ENCODE measurements at places on chromosomes 1 and 21.

DNA sequence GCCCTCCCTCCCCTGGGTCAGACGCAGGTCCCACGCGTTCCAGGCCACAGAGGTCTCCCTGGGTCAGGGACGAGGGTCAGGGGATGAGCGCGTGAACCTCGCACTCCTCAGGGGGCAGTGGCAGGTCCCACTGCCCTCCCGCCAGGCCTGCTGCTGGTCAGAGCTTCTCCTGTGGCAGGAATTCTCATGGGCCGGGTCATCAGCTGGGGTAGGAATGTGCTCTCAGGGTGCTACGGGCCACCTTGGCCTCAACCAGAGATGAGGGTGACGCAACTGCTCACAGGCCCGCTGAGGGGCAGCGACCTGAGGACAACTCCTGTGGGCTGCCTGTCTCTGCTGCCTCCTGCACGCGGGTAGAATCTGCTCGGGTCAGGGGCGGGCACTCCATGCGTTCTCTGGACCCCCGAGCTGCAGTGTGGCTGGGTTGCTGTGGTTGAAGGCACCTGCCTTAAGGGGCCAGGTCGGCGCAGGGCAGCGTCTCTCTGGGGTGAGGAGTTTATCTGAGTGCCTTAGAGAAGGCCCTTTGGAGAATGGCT is 128.8 kb downstream of the PRDM16 start:
- no peak for DNase-seq

- no peak for DNase-seq
Measured at GRCh38 chr1:218412171-218412570, 67.0 kb downstream of the TGFB2 start.

GRCh38 chr1:85328713-85329397 is 52.4 kb upstream of the BCL10 start:
- no peak for DNase-seq

GRCh38 chr1:230123280-230124185 is 56.5 kb downstream of the GALNT2 start:
- DNase-seq: no peak

GRCh38 chr1:246437961-246438360 is 69.1 kb downstream of the SMYD3 start:
- DNase-seq: no peak

DNA sequence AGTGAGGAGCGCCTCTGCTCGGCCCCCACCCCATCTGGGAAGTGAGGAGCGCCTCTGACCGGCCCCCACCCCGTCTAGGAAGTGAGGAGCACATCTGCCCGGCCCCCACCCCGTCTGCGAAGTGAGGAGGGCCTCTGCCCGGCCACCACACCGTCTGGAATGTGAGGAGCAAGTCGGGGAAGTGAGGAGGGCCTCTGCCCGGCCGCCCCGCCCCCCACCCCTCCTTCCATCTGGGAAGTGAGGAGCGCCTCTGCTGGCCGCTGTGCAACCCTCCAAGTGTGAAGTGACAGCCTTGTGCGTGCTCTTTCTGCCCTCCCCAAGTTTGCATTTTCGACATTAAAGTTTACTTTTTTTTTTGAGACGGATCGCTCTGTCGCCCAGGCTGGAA is 5.1 kb upstream of the ZZZ3 start:
- no peak for DNase-seq

DNA sequence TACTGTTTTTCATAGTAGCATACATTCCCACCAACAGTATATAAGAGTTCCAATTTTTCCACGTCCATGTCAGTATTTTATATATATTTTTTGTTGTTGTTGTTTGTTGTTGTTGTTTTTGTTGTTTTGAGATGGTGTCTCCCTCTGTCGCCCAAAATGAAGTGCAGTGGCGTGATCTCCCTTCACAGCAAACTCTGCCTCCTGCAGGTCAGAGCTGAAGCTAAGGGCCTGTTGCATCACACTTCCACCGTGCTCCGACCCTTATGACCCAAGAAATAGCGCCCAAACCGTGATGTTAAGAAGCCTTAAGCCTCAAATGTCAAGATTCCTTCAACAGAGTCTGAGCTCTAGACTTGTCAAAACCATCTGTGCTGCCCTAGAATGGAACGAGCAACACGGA is 2032.3 kb downstream of the MRPL39 start:
- DNase-seq: no peak

GRCh38 chr1:238061967-238062613 is 171.4 kb upstream of the ZP4 start:
- no peak for DNase-seq

GRCh38 chr1:15973772-15974171 is 2.1 kb downstream of the ZBTB17 start:
- no peak for DNase-seq

DNA sequence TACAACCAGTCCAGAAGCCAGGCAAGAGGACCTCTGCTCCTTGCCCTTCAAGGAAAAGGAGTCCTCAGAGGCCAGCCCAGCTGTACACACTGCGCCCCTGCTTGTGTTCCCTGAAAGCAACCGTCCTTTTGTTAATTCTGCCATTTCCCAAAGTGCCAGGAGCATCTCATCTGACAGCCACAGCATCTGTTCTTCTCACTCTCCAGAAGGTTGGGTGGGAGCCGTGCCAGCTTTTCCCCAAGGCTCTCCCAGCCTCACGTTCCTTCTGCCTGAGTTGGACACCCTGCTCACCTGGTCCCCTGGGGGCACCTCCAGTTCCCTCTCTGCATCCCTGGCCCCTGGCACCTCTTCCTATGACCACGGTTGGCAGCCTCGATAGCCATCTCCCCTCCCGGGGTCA is 10.5 kb upstream of the CNTN2 start:
- DNase-seq: no peak

DNA sequence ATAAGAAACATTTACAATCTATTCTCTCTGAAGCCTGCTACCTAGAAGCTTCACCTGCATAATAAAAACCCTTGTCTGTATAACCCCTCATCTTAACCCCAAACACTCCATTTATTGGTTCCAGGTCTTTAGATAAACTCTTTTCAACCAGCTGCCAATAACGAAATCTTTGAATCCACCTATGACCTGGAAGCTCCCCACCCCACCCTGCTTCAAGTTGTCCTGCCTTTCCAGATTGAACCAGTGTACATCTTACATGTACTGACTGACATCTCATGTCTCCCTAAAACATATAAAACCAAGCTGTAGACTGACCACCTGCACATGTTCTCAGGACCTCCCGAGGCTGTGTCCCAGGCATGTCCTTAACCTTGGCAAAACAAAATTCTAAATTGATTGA is 50.7 kb upstream of the VWA5B1 start:
- no peak for DNase-seq

GRCh38 chr1:103958699-103959098 is 209.0 kb downstream of the AMY1C start:
- no peak for DNase-seq

DNA sequence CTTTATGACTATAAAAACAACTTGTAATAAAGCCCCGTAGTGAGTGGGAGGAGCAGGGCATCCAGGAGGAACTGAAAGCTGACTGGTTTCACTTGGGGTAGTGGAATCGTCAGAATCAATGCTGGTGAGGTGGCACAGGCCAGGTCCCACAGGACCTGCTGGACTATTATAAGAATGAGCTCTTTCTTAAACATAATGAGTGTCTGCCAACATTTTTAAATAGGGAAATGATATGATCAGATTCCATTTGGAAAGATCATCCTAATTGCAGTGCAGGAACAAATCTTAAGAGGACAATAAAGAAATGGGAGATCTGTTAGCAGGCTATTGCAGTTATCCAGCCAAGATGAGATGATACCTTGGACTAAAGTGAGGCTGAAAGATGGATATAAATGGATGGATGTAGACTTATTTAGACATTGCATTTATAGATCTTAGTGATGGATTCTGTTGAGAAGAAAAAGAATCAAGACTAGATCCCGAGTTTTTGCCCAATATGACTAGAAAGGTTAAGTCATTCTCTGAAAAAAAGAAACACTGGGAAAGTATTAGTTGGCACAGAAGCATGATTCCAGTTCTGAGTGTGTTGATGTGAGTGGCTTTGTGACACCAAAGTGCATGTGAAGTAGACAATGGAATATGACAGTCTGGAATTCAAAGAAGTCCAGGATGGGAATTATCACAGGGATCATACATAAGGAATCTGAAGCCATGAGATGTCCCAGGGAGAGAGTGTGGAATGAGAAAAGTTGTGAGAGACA is 153.3 kb upstream of the SGIP1 start:
- no peak for DNase-seq

Measured in activated naive CD8-positive, alpha-beta T cell treated with anti-CD3 and anti-CD28 coated beads, Interleukin-2, amount 10 ng/mL, durations not matched to agents 7 days and 5 days (primary cell).